ENCODE measurements at places on chromosomes 3 and 15. TPM values are rescaled to one million over a fixed set of nuclear protein-coding genes. Genes with fewer than 3 reads are reported as not detected.

Gene TUSC7
- not detected for total RNA-seq

DNA sequence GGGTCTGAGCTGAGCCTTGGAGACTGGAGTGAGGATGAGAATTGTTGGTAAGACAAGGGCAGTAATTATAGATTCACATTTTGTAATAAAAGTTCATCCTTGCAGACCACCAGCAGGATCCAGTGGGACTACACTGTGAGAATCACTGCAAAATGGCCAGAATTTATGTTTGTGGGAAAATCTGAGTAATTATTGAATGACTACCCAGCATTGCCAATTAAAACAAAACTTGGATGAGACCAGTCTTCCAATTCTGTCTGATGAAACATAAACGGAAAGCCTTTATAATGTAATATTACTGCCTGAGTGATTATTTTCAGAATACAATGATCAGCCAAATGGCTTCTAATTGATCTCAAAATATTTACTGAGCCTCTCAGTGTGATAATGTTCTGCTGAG is 323.3 kb upstream of the C2CD4B start:
- no peaks in the 10 kb centered on the region for H3K4me1 ChIP-seq
- no peaks in the 10 kb centered on the region for H3K36me3 ChIP-seq
- no peaks in the 10 kb centered on the region for H3K27me3 ChIP-seq

- H3K4me1 ChIP-seq, result no peaks in the 10 kb centered on the region
- H3K27ac ChIP-seq, result no peak overlapping the region
- H3K4me3 ChIP-seq, result no peak overlapping the region
- no peaks in the 10 kb centered on the region for H3K36me3 ChIP-seq
- no peaks in the 10 kb centered on the region for H3K27me3 ChIP-seq
- DNase-seq, result no peak
These were observed 5.5 kb upstream of the TEX55 start for GRCh38 chr3:119140466-119140865.

DNA sequence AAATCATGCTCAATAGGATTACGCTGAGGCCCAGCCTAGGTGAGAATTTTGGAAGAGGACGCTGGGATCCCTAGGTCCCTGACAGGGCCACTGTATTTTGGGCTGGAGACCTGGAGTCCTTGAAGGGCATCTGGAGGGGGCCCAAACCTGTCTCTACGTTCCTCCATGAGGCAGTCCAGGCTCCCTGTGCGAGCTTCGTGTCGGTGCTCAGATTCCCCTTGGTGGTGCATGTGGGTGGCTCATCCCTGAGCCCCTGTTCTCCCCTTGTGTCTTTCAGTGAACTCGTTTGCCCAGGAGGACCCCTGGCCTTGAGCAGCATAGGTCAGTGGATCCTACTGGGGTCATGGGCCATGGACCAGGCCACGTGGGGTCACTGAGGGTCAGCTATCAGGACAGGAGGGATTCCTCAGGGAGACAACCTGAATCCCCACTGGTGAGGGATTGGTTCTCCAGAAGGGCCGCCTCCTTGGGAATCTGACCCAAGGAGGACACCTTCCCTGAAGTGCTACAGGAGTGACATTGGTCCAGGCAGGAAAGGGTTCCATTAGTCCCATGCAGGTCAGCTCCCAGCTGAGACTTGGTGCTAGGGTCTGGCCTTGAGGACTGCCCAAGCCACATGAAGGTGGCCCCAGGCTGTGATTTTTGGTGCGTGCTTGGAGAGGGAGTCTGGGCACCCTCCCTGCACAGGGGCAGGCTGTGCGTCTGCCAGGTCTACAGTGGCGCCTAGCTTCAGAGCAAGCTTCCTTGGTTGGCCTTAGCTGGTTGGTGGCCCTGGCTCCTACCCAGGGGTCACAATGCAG is 229.8 kb downstream of the SNRPN start:
- H3K36me3 ChIP-seq, result no peaks in the 10 kb centered on the region
- no peak overlapping the region for H3K27ac ChIP-seq
- no peak overlapping the region for H3K4me3 ChIP-seq
- no peaks in the 10 kb centered on the region for H3K4me1 ChIP-seq
- DNase-seq, result no peak
